Lower lobe of right lung (tissue), 2 donors: ENCODE measurements at places on chromosomes 5 and 9. TPM values are rescaled to one million over a fixed set of nuclear protein-coding genes. Genes with fewer than 3 reads are reported as not detected.

PRLR gene
- 3.2 TPM for total RNA-seq

DMRT2 gene
- 0.86 TPM for total RNA-seq

IFNA14 gene
- total RNA-seq = not detected

- no peaks in the 10 kb centered on the region for H3K4me1 ChIP-seq
- no peak overlapping the region for H3K4me3 ChIP-seq
- H3K36me3 ChIP-seq = peaks cover 44% of the 10 kb centered on the region
- no peak overlapping the region for H3K27ac ChIP-seq
Observed at GRCh38 chr5:43661102-43661501, 58.1 kb downstream of the NNT start.

GRCh38 chr5:146753641-146754040 lies 124.9 kb downstream of the PPP2R2B start:
- no peak overlapping the region for H3K4me3 ChIP-seq
- no peaks in the 10 kb centered on the region for H3K36me3 ChIP-seq
- peaks cover 4% of the 10 kb centered on the region for H3K4me1 ChIP-seq
- H3K27me3 ChIP-seq = no peaks in the 10 kb centered on the region

ANKRD34B gene
- 0.30 TPM for total RNA-seq

DNA sequence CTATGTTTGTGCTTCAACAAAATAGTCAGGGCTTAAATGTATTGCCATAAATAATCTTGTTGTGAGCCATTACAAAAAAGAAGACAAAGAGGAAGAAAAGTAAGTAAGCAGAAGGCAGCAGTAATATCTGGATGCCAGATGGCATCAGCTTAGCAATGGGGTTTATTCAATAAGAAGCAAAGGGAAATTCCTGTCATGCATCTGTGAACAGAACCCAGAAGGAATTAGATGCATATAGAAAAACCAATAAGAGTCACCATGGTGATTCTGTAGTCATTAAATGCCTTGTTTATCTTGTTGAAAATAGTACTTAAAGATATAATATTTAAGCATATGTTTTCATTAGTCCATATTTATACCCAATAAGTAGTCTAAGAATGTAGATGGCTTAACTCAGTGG lies 216.0 kb downstream of the ADAMTSL1 start:
- no peak for DNase-seq
- no peaks in the 10 kb centered on the region for H3K4me1 ChIP-seq
- H3K27me3 ChIP-seq = no peaks in the 10 kb centered on the region
- no peaks in the 10 kb centered on the region for H3K36me3 ChIP-seq
- no peak overlapping the region for H3K27ac ChIP-seq
- no peak overlapping the region for H3K4me3 ChIP-seq

DNA sequence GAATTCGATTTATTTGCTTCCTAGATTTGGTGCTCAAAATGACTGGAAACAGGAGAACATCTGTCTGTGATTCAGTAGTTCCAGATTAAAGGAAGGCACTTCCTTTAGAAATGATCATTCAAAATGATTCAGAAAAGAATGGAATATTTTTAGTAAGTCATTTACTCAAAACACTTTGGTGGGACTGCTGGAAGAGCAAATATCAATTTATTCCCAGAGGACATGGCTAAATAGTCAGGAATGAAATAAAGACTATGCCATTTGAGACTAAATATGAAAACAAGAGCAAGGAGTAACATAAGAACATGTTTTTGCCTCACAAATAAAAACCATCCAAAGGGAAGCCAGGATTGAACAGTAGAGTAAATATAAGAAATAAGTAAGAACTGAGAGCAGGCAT lies 138.6 kb upstream of the RASA1 start:
- H3K27me3 ChIP-seq = no peaks in the 10 kb centered on the region
- no peak overlapping the region for H3K4me3 ChIP-seq
- H3K36me3 ChIP-seq = no peaks in the 10 kb centered on the region
- H3K4me1 ChIP-seq = no peaks in the 10 kb centered on the region

DNA sequence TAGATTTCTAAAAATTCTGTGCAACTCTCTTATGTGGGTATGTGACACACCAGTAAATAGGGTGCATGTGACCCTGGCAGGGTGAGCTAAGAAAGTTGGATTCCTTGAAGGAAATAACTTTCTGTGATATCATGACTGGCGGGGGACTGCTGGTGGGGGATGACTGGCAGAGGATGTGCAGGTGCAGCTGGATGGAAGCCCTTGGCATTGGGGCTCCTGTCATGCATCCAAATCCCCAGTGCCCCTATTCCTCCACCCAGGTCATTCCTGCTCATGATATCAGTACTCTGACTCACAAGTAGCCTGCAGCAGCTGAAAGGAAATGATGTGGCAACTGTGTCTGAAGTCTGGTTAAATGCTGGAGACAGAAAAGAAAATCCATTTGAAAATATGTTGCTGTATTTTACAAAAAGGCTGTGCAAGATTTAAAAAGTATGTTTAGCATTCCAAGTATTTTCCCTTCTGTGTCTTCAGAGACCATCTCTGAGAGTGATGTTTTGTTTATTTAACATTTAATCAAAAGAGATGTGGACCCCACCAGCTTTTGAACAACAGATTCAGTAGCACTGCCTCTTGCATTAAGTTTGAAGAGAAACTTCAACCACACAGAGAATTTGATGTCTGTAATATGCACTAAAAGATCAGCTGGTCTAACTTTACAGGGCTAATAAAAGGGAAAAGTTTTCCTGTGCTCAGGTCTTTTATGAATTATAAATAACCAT lies 17.9 kb upstream of the ZSWIM6 start:
- H3K27ac ChIP-seq = no peak overlapping the region
- H3K36me3 ChIP-seq = no peaks in the 10 kb centered on the region
- H3K27me3 ChIP-seq = no peaks in the 10 kb centered on the region
- H3K4me1 ChIP-seq = peaks cover 27% of the 10 kb centered on the region

AHRR gene
- 8.4 TPM for total RNA-seq

DNA sequence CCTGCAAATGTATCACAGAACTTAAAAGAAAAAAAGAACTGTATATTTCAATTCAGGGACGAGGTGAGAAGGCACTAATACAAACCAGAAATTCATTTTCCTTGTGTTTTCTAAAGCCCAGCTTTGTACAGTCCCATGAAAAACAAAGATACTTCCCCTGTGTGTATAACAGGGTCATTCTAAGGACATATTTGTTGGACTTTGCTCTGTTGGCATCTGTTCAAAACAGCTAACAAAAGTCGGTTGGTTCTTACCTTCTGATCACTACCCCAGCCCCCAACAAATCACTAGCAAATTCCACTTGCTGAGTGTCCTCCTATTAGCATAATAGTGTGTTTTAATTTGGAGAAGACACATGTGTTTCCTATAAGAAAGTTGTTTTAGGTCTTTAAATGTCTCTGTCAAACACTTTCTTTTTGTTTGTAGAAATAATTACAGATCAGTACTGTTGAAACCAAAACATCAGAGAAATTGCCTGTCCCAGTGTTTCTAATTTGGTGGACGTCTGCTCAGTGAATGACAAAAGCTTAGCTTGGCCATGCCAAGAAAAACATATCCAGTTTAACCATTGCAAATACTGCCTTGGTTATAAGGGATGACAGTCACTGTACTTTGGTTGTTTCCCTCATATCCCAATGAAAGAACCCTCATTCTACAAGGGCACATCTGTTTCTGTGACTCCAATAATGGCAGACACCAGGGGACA lies 480.5 kb downstream of the EBF1 start:
- H3K27me3 ChIP-seq = no peaks in the 10 kb centered on the region
- H3K27ac ChIP-seq = no peak overlapping the region
- H3K4me1 ChIP-seq = no peaks in the 10 kb centered on the region

GRCh38 chr5:135213466-135214239 lies 179.6 kb upstream of the PITX1 start:
- H3K4me3 ChIP-seq = no peak overlapping the region
- H3K27me3 ChIP-seq = no peaks in the 10 kb centered on the region
- no peak for DNase-seq
- H3K4me1 ChIP-seq = no peaks in the 10 kb centered on the region

TOR4A gene
- total RNA-seq = 27.2 TPM

TGFBR1 gene
- total RNA-seq = 78.8 TPM

FAM151B gene
- 4.1 TPM for total RNA-seq

DNA sequence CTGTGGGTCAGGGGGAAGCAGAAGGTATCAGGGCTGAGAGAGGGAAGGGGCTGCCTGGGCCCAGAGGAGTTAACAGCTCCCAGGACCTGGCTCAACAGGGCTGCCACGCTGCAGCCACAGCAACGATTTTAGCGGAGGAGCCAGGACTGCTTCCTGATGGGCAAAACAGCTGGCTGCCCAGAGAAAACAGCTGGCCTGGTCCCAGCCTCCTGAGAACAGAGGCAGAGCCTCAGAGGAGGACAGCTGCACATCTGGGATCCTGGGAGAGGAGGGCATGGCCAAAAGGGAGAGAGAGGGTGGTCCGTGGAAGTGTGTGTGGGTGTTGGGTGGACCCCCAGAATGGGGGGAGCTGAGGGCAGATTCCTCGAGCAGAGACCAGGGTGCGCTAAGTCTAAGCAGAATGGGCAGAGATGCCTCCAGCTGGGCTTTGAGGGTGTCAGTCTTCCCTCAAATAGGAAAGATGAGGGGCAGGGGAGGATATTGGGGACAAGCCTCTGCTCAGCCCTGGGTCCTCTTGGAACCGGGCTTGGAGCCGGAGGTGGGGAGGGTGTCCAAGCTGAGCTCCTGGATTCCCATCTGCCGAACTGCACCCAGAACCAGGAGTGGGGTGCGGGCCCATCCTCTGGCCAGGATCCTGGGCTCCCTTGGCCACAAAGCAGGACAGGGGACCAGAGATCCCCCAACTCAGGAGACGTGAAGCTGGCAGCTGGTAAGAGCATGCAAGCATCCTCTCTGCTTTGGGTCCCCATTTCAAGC lies 9.1 kb upstream of the CERCAM start:
- no peak overlapping the region for H3K4me3 ChIP-seq
- peaks cover 47% of the 10 kb centered on the region for H3K27me3 ChIP-seq
- H3K36me3 ChIP-seq = no peaks in the 10 kb centered on the region

MED10 gene
- 30.3 TPM for total RNA-seq

DNA sequence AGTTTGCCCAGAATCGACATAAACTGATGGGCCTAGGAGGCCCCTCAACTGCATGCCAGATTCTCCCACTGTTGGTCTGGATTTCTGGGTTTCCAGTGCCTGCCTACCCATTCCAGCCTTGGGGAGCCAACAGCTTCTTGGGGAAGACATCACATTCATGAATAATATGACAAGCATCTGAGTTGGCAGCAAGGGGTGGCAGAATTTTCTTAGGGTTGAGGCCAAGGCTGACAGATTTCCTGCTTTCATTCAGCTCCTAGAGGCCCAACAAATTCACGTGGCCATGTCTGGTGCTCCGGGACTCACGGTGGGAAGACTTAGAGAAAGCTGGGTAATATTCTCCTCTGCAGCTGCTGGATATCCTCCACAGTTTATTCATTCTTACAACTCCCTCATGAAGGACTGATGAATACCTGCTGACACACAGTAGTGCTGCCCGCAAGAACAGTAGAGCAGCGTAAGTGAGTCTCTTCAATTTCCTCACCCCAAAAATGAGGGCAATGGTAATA lies 305.0 kb upstream of the TNC start:
- no peak for DNase-seq
- no peaks in the 10 kb centered on the region for H3K4me1 ChIP-seq
- no peaks in the 10 kb centered on the region for H3K36me3 ChIP-seq
- no peak overlapping the region for H3K4me3 ChIP-seq
- H3K27ac ChIP-seq = no peak overlapping the region
- H3K27me3 ChIP-seq = no peaks in the 10 kb centered on the region

RCL1 gene
- total RNA-seq = 22.9 TPM

- H3K27me3 ChIP-seq = no peaks in the 10 kb centered on the region
- no peaks in the 10 kb centered on the region for H3K36me3 ChIP-seq
- H3K4me1 ChIP-seq = no peaks in the 10 kb centered on the region
Observed at GRCh38 chr5:2109566-2109965, 226.8 kb upstream of the IRX4 start.

GRCh38 chr5:65141493-65141892 lies 340.2 kb downstream of the ADAMTS6 start:
- no peak overlapping the region for H3K27ac ChIP-seq
- H3K4me3 ChIP-seq = no peak overlapping the region
- H3K27me3 ChIP-seq = no peaks in the 10 kb centered on the region

DNA sequence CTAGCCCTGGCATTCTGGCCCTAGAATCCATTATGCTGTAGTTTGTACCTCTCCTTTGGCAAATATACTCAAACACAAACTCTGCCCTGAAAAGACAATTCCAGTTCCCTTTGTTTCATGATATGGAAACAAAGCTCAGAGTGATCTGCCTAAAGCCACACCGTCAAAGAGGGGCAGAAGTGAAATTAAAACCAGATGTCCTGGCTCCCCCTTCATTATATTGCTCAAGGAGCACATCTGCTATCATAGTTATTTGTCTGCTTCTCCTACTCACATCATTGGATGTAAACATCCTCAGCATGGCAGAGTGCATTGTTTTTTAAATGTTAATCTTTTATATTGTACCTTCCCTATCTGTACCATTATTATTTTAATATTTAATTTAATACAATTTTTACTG lies 266.7 kb upstream of the SMARCA2 start:
- DNase-seq = no peak
- no peaks in the 10 kb centered on the region for H3K36me3 ChIP-seq
- H3K4me1 ChIP-seq = no peaks in the 10 kb centered on the region
- no peak overlapping the region for H3K27ac ChIP-seq

SRD5A1 gene
- 8.3 TPM for total RNA-seq

DNA sequence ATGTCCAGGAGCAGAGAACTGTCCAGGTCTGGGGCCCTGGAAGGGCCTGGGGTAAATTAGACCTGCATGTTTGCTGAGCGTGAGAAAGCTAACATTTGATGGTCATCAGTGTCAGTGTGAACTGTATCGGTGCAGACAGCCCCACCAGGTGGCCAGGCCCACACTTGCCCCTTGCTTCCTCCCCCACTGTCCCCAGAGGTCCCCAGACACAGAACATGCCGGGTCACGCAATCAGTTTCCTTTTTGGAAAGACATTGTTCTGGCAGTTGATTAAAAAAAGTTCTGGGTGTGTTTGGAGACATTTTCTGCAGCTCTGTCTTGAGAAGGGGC lies 1.5 kb downstream of the NKD2 start:
- peaks cover 64% of the 10 kb centered on the region for H3K27me3 ChIP-seq
- peak overlapping the region; percentile 55 for H3K4me3 ChIP-seq
- no peaks in the 10 kb centered on the region for H3K36me3 ChIP-seq
- H3K4me1 ChIP-seq = peaks cover 26% of the 10 kb centered on the region
- H3K27ac ChIP-seq = peak overlapping the region; percentile 65

- H3K36me3 ChIP-seq = no peaks in the 10 kb centered on the region
- no peak overlapping the region for H3K4me3 ChIP-seq
- H3K27me3 ChIP-seq = peaks cover 3% of the 10 kb centered on the region
- H3K27ac ChIP-seq = no peak overlapping the region
- no peak for DNase-seq
Observed at GRCh38 chr5:134022333-134022732, 17.6 kb upstream of the VDAC1 start.

SLC6A3 gene
- total RNA-seq = 0.12 TPM

PAEP gene
- total RNA-seq = not detected

- H3K27me3 ChIP-seq = no peaks in the 10 kb centered on the region
- no peak overlapping the region for H3K27ac ChIP-seq
- H3K4me3 ChIP-seq = no peak overlapping the region
- H3K36me3 ChIP-seq = no peaks in the 10 kb centered on the region
- H3K4me1 ChIP-seq = no peaks in the 10 kb centered on the region
Observed at GRCh38 chr5:2459251-2459650, 292.2 kb downstream of the IRX2 start.

AGXT2 gene
- not detected for total RNA-seq

PDE6A gene
- total RNA-seq = not detected

GRCh38 chr5:63121471-63121870 lies 542.9 kb downstream of the LRRC70 start:
- H3K27me3 ChIP-seq = no peaks in the 10 kb centered on the region
- no peak for DNase-seq
- H3K4me1 ChIP-seq = no peaks in the 10 kb centered on the region
- H3K4me3 ChIP-seq = no peak overlapping the region
- H3K36me3 ChIP-seq = no peaks in the 10 kb centered on the region

- H3K4me3 ChIP-seq = no peak overlapping the region
- DNase-seq = no peak
- H3K27me3 ChIP-seq = no peaks in the 10 kb centered on the region
- H3K4me1 ChIP-seq = no peaks in the 10 kb centered on the region
- no peaks in the 10 kb centered on the region for H3K36me3 ChIP-seq
Observed at GRCh38 chr5:94481059-94481458, 137.3 kb downstream of the KIAA0825 start.
